AG09319 (cell line): ENCODE measurements at places on chromosomes 2 and 18.
A peak's percentile ranks its signal among the peaks of the same experiment; 100 is the strongest.

DNA sequence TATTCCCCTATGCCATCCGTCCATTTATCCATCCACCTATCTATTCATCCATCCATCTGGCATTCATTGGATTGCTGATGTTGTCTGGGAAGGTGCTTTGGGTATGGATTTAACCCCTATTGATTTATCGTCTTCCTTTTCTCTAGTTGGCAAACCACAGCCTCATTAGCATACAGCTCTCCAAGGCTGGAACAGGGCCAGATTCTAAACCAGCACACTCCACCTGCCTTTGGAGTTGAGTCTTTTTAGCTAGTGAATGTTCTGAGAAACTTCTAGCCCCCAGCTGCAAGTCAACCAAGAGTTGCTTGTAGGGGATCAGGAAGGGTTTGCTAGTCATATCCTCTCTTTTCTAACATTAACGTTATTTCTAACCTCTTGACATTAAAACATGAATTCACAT, 90.7 kb downstream of the NRP2 start:
- DNase-seq = no peak

GRCh38 chr18:79396431-79397246, 909 bp downstream of the NFATC1 start:
- no peak for DNase-seq

DNA sequence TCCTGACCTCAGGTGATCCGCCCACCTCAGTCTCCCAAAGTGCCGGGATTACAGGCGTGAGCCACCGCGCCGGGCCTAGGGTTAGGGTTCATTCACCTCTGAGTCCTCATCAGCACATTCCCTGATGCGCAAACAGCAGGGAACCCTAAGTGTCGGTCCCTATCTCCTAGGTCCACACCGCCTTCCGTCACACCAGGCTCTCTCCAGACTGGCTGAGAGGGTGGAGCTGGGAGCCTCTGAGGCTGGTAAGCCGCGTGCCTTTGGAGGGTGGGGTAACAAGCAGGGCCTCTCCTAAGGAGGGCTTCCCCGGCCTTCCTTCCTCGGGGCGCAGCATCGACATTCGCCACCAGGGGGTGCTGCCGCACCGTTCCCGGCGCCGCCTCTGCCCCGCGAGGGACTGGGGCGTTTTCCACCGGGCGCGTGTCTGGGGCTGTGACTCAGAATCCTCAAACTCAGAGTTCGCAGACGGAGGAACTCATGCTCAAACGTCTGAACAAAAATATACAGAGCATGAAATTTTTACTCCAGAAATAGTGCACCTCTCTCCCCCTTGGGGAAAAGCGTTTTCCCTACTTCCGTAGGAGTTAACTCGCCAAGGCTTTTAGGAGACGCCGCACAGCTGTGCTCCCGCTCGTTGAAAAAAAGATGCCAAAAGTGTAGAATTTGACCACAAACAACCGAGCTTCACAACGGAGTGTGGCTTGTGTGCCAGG, 63.9 kb upstream of the ASAP2 start:
- peak; percentile 60 for DNase-seq

DNA sequence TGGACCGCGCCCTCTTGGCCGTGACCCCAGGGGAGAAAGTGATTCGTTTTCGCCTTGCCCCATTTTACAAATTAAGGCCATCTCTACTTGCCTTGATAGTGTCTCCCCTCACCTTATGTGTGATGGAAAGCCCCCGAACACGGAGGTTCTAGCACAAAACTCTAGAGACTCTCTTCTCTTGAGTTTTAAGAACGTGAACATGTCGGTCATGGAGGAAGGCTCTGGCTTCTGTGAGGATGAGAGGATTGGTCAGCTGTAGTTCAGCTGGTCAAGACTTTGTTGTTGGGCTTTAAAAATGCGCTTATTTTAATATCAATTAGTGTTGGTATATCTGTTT, 828 bp downstream of the DYNC1I2 start:
- DNase-seq = no peak

DNA sequence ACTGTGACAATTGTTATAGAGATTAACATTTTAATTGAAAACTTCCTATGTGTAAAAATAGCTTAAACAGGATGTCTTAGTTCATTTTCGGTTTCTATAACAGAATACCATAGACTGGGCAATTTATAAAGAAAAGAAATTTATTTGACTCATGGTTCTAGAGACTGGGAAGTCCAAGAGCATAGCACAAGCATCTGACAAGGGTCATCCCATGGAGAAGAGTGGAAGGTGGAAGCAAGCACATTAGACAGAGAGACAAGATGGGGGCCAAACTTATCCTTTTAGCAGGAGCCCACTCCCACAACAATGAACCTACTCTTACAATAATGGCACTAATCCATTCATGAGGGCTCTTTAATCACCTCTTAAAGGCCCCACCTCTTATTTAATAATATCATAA, 100.3 kb downstream of the FAM161A start:
- DNase-seq = no peak

GRCh38 chr2:201298462-201299052, 38.2 kb downstream of the CASP8 start:
- no peak for DNase-seq

DNA sequence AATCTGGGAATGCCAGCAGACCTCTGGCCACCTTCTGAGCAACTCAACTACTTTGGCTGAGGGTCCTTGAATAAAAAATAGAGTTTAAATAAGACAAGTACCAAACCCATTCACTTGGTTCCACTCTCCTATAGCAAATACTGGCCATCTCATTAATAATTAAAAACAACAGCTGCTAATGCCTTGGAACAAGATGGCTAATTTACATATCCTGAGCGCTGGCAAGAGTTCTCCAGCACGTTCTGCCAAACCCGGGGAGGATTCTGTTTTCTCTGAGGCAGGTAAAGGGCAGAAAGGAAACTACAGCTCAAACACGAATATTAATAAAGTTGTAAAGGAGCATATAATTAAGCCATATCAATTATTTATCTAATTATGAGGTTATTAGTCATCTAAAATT, 1123.7 kb downstream of the TDRD15 start:
- no peak for DNase-seq

GRCh38 chr2:98583816-98584618, 24.3 kb downstream of the COA5 start:
- DNase-seq = no peak

GRCh38 chr2:55114597-55114996, 64.3 kb upstream of the RTN4 start:
- no peak for DNase-seq

- DNase-seq = no peak
Observed at GRCh38 chr2:37686792-37687526, 15.5 kb upstream of the CDC42EP3 start.

GRCh38 chr2:177489719-177490301, 97.2 kb downstream of the AGPS start:
- no peak for DNase-seq

DNA sequence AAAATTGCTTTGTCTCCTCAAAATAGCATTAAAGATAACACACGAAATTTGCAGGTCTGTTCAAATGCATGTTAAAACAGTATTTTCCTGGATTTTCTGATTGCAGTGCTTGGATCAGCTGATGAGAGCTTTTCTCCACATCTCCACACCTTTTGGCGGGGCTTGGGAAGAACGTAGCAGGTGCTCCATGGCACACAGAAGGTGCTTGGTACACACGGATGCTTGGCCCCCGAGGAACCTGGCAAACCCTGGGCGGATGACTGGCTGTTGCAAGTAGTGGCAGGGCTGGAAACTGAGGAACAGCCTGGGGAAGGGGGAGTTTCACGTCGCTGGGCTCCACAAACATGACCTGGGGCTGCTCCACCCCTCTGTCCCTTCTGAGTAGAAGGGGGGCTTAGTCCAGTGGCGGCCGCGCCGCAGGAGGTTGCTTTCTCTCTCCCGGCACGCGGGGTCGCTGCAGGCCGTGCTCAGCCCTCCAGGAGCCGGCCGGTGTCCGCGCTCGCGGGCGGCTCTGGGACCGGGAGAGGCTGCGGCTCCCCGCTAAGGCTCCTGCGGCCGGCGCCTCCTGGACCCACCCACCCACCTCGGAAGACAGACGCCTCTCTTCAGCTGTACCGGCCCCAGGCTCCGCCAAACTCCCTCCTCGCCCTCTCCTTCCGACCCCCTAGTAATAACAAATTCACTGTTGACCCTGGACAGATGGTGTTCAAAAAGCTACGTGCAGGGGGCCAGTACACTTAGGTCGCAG, 69.3 kb downstream of the MARCO start:
- peak; percentile 3 for DNase-seq

DNA sequence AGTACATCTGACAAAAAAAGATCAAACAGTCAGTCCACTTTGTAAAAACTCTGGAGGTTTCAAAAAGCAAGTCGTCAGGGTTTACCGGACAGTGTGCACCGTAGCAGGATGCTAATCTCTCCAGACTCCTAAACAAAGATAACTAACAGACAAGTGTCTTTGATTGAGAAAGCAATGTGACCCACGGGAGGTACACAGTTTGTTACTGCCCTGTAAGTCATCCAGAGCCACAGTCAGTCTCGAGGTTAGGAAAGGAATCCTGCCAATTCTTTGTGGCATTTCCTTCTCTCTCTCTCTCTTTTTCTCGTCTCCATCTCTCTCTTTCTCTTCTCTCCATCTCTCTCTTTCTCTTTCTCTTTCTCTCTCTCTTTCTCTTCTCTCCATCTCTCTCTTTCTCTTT, 42.8 kb downstream of the LRRTM4 start:
- no peak for DNase-seq

DNA sequence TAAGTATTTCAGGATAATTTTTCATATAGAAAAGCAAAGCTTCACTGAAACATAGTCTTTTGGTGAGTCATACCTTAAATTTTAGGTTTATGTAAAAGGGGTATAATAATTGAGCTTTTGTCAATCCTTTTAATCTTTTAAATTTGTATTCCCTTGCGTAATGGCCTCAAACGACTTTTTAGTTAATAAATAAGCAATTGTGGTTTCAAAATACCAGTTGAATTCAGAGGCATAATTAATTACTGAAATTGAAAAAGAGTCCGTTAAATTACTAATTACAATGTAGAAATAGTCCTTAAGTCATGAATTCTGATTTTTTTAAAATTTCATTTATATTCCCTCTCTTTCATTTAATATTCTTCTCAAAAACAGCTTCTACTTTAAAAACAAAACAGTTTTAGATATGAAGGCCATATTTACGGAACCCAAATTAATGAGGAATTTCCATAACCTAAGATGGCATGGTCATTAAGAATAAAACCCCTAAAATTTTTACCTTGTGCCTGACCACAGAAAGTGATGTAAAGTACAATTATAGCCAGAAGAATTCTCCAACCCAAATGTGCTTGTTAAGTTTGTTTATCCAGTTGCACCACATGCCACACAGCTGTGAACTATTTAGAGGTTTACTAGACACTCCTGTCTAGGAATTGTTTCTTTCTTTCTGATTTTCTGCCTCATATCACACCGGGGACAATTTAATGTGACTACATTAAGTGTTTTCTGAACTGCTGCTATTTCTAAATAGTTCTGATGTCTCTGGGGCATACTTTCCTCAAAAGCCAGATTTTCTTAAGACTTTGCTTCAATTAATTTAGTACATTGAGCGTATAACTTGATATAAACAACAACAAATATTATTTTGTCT, 60.7 kb upstream of the ITGA4 start:
- DNase-seq = no peak

DNA sequence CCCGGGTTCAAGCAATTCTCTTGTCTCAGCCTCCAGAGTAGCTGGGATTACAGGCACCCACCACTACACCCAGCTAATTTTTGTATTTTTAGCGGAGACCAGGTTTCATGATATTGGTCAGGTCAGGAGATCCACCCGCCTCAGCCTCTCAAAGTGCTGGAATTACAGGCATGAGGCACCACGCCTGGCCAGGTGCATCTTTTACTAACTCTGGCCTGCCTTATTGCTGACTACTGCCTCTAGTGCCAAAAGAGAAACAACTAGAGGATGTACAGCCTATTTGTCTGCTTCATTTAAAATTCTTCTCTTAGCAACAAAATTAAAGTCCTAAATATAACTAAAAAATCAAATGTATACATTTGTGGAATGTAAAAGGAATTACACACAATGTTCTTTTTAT, 115.4 kb downstream of the BMPR2 start:
- DNase-seq = no peak

DNA sequence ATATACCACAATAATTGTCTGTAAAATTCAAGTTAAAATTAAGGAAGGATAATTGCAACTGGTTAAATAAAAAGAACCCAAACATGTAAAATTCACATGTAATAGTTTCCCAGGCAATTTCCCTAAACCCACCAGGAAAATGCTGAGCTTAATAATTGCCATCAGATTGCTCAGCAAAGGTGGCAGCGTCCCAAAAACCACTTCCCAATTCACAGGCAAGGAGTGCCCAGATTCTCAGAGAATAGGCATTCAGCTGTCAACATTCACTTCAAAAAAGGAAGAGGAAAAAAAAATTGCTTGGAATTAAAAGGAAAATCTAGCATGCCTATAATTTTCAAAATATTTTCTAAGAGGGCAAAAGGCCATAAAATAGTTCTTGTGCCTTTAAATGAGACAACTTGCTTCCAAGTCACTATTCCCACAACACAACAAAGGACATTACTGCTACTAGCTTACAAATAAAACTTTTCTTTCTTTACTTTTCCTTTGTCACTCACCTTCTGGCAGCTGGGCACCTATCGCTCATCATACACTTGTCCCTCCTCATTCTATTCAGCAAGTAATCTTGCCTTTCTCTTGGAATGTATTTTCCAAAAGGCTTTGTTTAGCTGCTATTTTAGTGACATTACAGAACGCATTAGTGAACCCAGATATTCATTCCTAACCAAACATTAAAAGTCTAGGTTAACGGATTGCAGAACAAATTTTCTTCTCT, 15.2 kb downstream of the SRBD1 start:
- no peak for DNase-seq

- DNase-seq = no peak
Observed at GRCh38 chr2:128312411-128312810, 6.3 kb downstream of the HS6ST1 start.

GRCh38 chr2:30412047-30412683, 34.9 kb upstream of the LCLAT1 start:
- no peak for DNase-seq

- no peak for DNase-seq
Observed at GRCh38 chr2:226885769-226886435, 50.0 kb downstream of the RHBDD1 start.

GRCh38 chr2:195663007-195663406, 6.0 kb downstream of the SLC39A10 start:
- DNase-seq = no peak

DNA sequence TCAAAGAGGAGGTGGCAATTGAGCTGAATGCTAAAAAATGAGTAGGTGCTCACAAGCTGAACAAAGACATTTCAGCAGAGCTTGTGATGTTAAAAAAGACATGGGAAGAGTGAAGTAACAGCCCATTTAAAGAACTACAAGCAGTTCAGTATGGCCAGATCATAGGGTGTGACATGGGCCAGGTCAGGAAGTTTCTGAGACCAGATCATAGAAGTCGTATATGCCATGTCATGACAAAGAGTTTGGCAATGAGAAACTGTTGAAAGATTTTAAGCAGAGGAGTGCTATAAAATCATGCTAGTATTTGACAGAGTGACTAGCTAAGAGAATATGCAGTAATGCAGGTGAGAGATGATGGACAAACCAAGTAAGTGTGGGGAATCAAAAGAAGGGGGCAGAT, 7.3 kb upstream of the PELI1 start:
- no peak for DNase-seq

- DNase-seq = no peak
Observed at GRCh38 chr2:128069769-128070168, 21.2 kb upstream of the UGGT1 start.

- no peak for DNase-seq
Observed at GRCh38 chr2:100121124-100121718, 21.2 kb downstream of the AFF3 start.

- DNase-seq = no peak
Observed at GRCh38 chr18:48254077-48254602, 155.0 kb downstream of the ZBTB7C start.
